Stomach (tissue), 19 donors: ENCODE measurements at places on chromosomes 3 and 15. TPM values are rescaled to one million over a fixed set of nuclear protein-coding genes. Genes with fewer than 3 reads are reported as not detected.

GRCh38 chr15:80911821-80912220 lies 77.8 kb downstream of the MESD start:
- no peak overlapping the region for H3K4me3 ChIP-seq
- H3K27me3 ChIP-seq = no peaks in the 10 kb centered on the region

DNA sequence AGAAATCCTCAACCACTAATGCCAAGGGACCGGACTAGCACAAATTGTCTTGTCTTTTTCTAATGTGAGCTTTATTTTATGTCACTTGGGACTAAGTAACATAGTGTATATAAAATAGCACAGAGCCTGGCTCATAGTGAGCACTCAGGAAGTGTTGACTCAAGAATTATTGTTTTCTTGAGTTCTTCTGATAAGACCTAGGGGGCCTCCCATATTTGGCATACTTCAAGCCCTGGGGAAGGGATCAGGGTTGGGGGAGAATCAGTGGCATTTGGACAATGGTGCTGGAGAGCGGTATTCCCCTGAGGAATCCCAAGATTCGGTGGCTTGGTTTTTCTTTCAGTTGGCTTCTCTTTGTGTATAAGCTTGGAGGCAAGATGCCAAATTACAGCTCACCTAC lies 19.4 kb downstream of the ZNF80 start:
- no peak overlapping the region for H3K27ac ChIP-seq
- H3K4me1 ChIP-seq = peaks cover 9% of the 10 kb centered on the region
- no peak for DNase-seq
- no peaks in the 10 kb centered on the region for H3K27me3 ChIP-seq
- no peak overlapping the region for H3K4me3 ChIP-seq

- H3K4me1 ChIP-seq = peaks cover 11% of the 10 kb centered on the region
- peak; percentile 48 for DNase-seq
- H3K27ac ChIP-seq = no peak overlapping the region
- H3K27me3 ChIP-seq = no peaks in the 10 kb centered on the region
- H3K36me3 ChIP-seq = no peaks in the 10 kb centered on the region
These were observed 36.0 kb upstream of the ULK4 start for GRCh38 chr3:41997702-41998550.

DNA sequence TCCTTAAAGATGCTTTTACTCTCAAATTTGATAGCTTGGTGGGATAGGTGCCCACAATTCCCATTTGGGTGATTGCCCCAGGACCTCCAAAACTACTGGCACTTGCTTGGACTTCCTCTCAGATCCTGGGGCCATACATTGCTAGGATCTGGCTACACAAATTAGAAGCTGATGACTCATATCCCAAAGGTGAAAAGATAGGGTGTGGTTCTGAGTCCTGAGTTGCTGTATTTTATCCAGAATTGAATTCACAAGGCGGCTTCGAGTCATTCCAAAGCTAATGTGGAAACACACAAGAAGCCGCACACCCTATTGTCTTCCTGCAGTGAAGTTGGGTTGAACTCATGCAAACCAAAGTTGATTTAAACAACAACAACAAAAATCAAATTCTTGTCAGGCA lies 53.4 kb downstream of the DUT start:
- H3K27ac ChIP-seq = no peak overlapping the region
- H3K27me3 ChIP-seq = no peaks in the 10 kb centered on the region
- H3K4me3 ChIP-seq = no peak overlapping the region
- no peaks in the 10 kb centered on the region for H3K36me3 ChIP-seq
- no peak for DNase-seq

DNA sequence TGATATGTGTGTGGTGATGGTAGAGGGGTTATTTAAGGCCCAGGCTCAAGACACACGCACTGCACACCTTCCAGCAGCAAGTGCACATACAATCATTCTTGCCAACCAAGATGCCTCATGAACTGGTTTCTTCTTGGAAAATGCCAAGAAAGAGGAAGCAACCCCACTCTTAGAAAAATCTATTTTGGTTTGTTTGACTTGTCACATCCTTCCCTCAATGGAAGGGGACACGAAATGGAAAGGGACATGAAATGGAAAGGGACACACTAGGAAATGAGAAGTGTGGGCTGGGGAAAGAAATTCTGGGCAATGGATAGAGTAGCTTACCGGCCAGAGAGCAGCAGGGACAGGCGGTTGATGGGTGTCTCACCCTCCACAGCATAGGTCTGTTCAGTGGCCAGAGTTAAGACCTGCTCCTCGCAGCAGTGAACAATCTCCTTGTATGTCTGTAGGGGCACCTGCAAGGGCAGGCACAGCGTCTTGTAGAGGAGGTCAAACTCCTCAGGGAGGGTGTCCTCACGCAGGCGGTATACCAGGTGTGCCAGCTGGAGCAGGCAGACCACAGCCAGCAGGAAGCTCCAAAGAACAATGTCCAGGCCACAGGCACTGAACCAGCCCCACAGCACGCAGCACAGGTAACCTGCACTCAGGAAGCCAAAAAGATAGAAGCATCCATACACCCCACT lies 640 bp downstream of the POPDC2 start:
- peaks cover 5% of the 10 kb centered on the region for H3K36me3 ChIP-seq
- no peak overlapping the region for H3K27ac ChIP-seq
- H3K4me3 ChIP-seq = peak overlapping the region; percentile 34
- DNase-seq = no peak

DNA sequence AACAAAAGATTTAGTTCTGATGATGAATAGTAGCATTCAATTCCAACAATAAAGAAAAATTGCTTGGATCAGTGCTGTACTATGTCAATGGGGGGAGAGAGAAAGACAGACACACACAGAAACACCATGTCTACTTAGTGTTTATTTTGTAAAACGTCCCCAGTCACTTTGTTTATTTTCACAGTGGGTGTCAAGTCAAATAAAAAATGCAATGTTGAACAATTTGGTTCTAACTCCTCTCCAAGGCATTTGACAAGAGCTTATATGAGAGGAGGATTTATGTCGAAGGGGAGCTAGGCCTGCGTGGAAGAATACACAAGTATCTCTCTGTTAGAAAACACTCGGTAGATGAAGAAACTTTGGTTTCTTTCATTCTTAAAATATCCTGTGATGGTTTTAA lies 201.7 kb upstream of the SLC2A2 start:
- H3K4me3 ChIP-seq = no peak overlapping the region
- H3K36me3 ChIP-seq = peaks cover 5% of the 10 kb centered on the region
- no peaks in the 10 kb centered on the region for H3K4me1 ChIP-seq
- no peak overlapping the region for H3K27ac ChIP-seq

GRCh38 chr3:129317014-129317771 lies 38.5 kb downstream of the HMCES start:
- H3K27ac ChIP-seq = peak overlapping the region; percentile 92
- H3K4me1 ChIP-seq = peaks cover 36% of the 10 kb centered on the region
- no peaks in the 10 kb centered on the region for H3K36me3 ChIP-seq
- peak overlapping the region; percentile 82 for H3K4me3 ChIP-seq
- no peaks in the 10 kb centered on the region for H3K27me3 ChIP-seq

GRCh38 chr3:78670746-78671145 lies 1097.1 kb downstream of the ROBO1 start:
- H3K27ac ChIP-seq = no peak overlapping the region
- no peak for DNase-seq
- no peaks in the 10 kb centered on the region for H3K36me3 ChIP-seq
- H3K4me1 ChIP-seq = no peaks in the 10 kb centered on the region

GRCh38 chr3:188972310-188972709 lies 199.5 kb upstream of the TPRG1 start:
- no peaks in the 10 kb centered on the region for H3K27me3 ChIP-seq
- no peak overlapping the region for H3K27ac ChIP-seq
- H3K4me3 ChIP-seq = no peak overlapping the region
- H3K4me1 ChIP-seq = peaks cover 17% of the 10 kb centered on the region

- H3K4me3 ChIP-seq = no peak overlapping the region
- H3K36me3 ChIP-seq = no peaks in the 10 kb centered on the region
- H3K27ac ChIP-seq = no peak overlapping the region
- peak; percentile 13 for DNase-seq
- H3K27me3 ChIP-seq = no peaks in the 10 kb centered on the region
- H3K4me1 ChIP-seq = peaks cover 10% of the 10 kb centered on the region
These were observed 717.3 kb downstream of the OTOL1 start for GRCh38 chr3:162213956-162214355.

DNA sequence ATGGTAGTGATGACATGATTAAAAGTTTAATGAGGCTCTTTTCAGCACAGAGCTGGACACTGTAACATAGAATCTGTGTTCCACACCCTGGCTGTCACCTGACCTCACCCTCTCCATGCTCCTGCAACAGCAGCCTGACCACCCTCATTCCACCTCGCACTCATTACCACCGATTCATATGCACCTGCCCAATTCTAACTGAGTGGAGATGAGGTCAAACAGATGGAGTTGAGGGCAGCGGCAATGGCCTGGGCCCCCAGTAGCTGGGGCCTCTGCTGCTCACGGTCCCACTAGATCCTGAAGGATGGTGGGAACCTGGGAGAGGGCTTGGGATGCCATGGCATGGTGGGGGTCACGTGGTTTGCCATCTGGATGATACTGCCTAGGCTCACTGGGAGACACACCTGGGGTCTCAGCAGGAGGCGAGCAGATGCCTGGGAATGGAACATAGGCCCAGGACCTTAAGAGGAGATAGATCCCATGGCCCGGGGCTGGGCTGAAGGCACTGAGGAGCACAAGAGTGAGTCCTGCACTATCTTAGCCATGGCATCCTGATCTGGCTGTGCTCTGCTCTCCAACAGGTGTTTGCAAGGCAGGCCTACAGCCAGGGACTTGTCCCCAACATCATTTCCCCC lies 1.3 kb downstream of the SCN5A start:
- peaks cover 88% of the 10 kb centered on the region for H3K27me3 ChIP-seq
- H3K4me3 ChIP-seq = no peak overlapping the region
- H3K4me1 ChIP-seq = peaks cover 26% of the 10 kb centered on the region
- no peaks in the 10 kb centered on the region for H3K36me3 ChIP-seq
- no peak for DNase-seq

- no peaks in the 10 kb centered on the region for H3K36me3 ChIP-seq
- H3K4me1 ChIP-seq = no peaks in the 10 kb centered on the region
- H3K27me3 ChIP-seq = no peaks in the 10 kb centered on the region
- H3K4me3 ChIP-seq = no peak overlapping the region
- peak; percentile 4 for DNase-seq
These were observed 925.1 kb downstream of the OTOL1 start for GRCh38 chr3:162421721-162422120.

- H3K4me3 ChIP-seq = no peak overlapping the region
- peaks cover 22% of the 10 kb centered on the region for H3K4me1 ChIP-seq
- DNase-seq = no peak
- H3K27ac ChIP-seq = no peak overlapping the region
These were observed 5.0 kb upstream of the DLG1 start for GRCh38 chr3:197303452-197303851.

DNA sequence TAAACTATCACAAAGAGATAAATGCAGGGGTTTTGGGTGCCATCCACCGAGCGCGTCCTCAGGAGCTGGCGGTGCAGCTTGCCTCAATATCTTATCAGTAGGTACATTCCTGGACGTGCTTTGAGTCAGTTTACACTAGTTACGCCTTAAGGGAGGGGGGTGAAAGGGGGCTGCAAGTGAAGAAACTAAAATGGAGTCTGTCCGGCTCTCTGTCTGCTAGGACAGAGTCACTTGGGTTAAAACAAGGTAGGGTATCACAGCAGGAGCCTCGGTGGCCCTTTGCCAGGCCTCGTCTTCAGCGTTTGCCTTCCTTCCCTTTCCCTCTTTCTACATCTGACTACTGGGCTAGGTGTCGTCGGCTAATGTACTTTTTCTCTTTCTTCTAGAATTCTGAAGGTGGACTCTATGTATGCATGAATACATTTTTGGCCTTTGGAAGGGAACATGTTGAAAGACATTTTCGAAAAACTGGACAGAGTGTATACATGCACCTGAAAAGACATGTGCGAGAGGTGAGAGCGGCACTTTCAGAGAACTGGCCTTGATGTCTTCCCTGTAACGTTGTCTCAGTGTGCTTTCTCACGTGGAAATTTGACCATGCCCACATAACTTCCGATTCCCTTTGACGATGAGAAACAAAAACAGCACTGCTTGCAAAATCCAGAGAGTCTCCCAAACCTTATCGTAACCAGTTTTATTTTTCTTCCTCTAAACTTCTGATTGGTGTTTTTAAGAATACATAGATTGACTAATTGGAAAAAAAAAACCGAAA lies 28.8 kb downstream of the USP13 start:
- peak; percentile 30 for DNase-seq
- H3K36me3 ChIP-seq = no peaks in the 10 kb centered on the region
- no peak overlapping the region for H3K4me3 ChIP-seq
- no peaks in the 10 kb centered on the region for H3K27me3 ChIP-seq
- H3K27ac ChIP-seq = no peak overlapping the region

DNA sequence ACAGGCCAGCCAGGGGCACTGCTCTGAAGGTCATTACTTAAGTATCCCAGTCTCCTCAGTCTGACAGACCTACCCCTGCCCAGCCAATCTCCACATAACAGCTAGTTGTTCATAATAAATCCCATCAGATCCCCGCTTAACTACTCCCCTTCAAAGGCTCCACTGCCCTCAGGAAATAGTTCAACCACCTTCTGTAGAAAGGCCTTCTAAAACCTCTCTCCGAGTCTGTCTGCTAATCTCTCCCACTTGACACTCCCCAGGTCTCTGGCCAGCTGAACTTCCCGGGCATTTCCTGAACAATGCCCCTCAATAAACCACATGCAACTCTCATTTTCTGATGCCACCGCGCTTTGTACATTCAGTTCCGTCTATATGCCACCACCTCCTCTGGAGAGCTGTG lies 6.0 kb downstream of the PRC1 start:
- DNase-seq = no peak
- peaks cover 2% of the 10 kb centered on the region for H3K4me1 ChIP-seq
- no peaks in the 10 kb centered on the region for H3K36me3 ChIP-seq
- H3K27ac ChIP-seq = no peak overlapping the region

GRCh38 chr3:69186575-69187093 lies 64.2 kb upstream of the LMOD3 start:
- peaks cover 4% of the 10 kb centered on the region for H3K4me1 ChIP-seq
- no peak for DNase-seq
- no peak overlapping the region for H3K4me3 ChIP-seq
- H3K27me3 ChIP-seq = no peaks in the 10 kb centered on the region
- no peak overlapping the region for H3K27ac ChIP-seq
- peaks cover 61% of the 10 kb centered on the region for H3K36me3 ChIP-seq

- DNase-seq = no peak
- H3K4me1 ChIP-seq = peaks cover 15% of the 10 kb centered on the region
- no peak overlapping the region for H3K27ac ChIP-seq
These were observed 21.5 kb upstream of the MTHFS start for GRCh38 chr15:79918278-79918677.

FOXB1 gene
- not detected for total RNA-seq

ANKRD63 gene
- 0.37 TPM for total RNA-seq

GABRR3 gene
- not detected for total RNA-seq

GPR87 gene
- total RNA-seq = 0.37 TPM
